CD4-positive, alpha-beta memory T cell (primary cell): ENCODE measurements at places on chromosomes 4 and X.

DNA sequence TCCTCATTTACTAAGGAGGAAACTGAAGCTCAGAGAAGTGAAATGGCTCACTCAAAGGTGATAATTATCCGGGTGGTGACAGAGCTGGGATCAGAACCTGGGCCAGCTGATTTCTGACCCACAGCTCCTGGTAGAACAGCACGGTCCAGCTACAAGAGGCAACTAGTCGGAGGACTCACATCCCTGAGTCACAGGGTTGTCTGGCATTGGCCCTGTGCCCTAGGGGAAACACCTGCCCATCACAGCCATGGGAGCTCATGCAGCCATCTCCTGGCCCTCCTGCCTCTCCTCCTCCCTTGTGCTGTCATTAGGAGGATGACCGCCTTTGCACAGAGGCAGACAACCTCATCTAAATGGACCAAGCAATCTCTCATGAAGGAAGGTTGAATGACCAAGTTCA is 115.2 kb upstream of the TSPAN5 start:
- no peak for DNase-seq

DNA sequence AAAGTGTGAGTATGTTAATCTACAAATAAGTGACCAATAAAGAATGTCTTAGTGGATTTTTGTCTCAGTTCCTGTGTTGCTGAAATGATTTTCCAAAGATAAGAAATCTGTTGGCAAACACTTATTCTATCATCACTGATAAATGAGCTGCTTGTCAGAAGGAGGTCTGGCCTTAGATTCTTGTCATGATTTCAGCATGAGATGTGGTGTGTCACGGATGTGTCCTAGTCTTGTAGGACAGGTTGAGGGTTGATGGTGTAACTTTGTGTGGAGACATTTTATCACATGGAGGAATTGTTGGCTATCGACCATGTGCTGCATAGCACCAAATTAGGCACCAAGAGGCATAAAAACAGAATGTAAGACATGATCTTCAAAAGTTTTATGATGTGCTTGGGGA is 31.8 kb upstream of the LIMCH1 start:
- DNase-seq, result no peak

DNA sequence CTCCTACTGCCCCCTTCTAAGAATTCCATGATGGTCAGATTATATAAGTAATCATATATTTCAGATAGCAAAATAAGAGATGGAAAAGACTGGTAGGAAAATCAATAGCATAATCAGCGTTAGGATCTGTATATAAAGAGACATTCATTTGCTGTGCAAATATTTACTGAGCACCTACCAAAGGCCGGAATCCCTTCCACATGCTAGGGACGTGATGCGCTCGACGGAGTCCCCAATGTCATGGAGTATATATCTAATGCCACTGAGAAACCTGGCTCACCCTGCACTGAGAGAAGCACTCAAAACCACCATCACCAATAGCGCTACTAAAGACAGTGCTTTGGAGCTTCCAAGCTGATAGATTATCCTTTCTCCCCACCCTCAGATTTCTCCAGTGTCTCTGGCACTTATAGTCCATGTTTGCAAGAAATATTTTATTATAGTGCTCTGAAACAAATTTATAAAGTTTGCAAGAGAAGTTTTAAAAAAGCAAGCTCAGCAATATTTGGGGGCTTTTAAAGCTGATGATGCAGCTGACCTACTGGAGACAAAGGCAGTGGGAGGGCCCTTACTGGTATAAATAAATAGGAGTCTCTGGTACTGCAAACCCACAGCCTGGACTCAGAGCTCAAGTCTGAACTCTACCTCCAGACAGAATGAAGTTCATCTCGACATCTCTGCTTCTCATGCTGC is at the start of gene CXCL13:
Gene CXCL13 (plus strand): TSS at position 611 of the 693 bp plus-strand sequence. CDS start 46 bp downstream, at position 657.
- no peak for DNase-seq

DNA sequence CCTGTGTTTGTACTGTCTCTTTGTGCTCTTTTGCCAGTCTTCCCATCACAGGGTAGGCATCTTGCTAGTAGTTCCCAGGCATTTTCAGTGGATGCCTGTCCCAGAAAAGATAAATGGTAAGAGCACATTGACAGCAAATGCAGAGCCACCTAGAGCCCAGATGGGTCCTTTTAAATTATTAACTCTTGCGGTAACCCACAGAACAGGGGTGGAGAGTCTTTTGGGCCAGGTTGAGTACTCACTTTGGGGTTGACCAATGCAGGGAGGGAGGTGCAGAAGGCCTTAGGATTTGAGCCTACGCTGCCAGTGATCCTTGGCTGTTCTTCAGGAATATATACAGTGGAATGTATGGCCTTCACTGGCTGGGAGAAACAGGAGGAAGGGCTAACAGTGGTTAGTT is 173.8 kb downstream of the MSN start:
- no peak for DNase-seq

GRCh38 chr4:174521800-174522182 is 497 bp downstream of the HPGD start:
- DNase-seq, result peak; percentile 15

- no peak for DNase-seq
Observed at GRCh38 chr4:127047930-127048329, 584.8 kb upstream of the INTU start.

DNA sequence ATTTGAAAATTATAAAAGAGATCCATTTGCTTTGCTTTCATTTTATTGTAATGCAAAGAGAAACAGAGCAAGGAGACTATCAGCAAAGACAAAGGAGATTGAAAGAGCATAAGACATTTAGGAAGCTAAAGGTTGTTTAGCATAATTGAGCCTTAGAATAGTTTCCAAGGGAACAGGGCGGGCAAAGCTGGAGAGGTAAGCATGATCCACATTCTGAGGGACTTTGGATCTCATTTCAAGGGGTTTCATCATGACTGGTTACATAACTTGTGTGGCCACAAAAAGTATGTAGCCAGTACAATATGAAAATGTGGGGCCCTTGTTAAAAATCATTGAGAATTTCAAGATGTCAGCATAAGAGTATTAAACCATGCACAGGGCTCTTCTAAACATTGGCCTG is 406.5 kb downstream of the RPA4 start:
- DNase-seq, result no peak

DNA sequence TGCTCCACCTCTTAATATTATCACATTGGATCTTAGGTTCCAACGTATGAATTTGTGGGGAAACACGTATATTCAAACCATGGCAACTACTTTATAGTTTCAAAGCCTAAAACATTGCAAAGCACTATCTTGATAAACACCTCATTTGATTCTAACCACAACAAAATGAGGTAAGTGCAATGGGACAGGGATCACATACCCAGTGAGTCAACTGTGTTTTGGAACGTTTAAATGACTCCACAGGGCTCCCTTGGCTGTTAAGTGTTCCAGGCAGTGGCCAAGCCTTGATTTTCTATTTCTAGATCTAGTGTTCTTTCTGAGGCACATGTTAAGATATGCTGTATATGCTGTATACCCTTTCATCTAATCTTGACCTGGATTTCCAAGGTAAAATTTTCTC is 54.5 kb upstream of the C1QTNF7 start:
- no peak for DNase-seq

GRCh38 chrX:9805956-9806355 is 19.7 kb downstream of the SHROOM2 start:
- no peak for DNase-seq

GRCh38 chrX:40008791-40009461 is 88.8 kb downstream of the BCOR start:
- no peak for DNase-seq

- no peak for DNase-seq
Observed at GRCh38 chr4:158817562-158818296, 48.9 kb downstream of the FNIP2 start.
